ENCODE measurements at places on chromosomes 13 and 19.

DNA sequence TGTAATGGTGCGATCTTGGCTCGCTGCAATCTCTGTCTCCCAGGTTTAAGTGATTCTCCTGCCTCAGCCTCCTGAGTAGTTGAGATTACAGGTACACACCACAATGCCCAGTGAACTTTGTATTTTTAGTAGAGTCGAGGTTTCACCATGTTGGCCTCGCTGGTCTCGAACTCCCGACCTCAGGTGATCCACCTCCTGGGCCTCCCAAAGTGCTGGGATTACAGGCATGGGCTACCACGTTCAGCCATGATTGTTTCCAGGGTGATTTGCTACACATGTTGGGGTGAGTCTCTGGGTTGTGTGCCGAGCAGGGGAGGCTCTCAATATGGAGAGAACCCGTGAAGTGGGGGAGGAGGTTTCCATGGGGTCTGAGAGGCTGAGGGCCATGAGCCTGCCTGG lies 24.8 kb upstream of the CEACAM21 start:
- DNase-seq: no peak

GRCh38 chr13:99159331-99160061 lies 41.2 kb upstream of the UBAC2 start:
- DNase-seq: peak; percentile 13

GRCh38 chr13:22073718-22074117 lies 402.8 kb downstream of the FGF9 start:
- DNase-seq: no peak

DNA sequence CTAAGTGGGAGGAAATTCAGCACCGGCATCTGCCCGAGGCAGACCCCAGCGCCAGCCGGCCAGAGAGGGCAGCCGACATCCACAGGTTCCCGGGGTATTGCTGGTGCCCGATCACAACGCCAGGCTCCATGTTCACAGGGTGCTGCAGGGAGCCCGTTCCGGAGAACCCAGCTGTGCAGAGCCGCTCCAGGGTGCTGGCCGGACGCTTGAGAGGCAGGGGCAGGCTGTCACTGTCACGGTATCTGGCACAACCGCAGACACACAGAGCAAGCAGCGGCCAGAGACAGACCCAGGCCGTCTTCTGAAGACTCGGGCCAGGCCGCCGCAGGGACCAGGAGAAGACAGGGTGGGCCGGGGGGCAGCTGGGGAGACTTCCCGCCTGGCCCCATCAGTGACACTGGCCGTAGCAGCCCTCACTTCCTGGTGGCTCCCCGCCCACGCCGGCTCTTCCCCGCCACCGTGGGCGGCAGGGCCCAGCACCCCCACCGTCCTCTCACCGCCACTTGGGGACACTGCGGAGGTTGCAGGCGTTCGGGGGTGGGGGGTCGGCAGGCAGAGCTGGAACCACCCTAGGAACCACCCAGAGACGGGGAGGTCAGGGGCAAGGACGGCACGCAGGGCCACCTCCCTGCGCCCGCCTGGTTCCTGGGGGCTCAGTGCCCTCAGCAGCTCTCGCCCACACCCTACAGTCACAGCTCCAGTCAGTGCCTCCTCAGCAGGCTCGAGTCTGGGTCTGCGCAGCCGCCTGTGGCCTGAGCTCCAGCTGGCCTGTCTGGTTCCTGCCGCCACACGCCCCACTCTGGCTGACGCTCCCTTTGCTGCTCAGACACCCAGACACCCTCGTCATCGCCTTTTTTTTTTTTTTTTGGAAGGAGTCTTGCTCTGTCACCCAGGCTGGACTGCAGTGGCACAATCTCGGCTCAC lies 3.8 kb downstream of the RNF126 start:
- DNase-seq: no peak

DNA sequence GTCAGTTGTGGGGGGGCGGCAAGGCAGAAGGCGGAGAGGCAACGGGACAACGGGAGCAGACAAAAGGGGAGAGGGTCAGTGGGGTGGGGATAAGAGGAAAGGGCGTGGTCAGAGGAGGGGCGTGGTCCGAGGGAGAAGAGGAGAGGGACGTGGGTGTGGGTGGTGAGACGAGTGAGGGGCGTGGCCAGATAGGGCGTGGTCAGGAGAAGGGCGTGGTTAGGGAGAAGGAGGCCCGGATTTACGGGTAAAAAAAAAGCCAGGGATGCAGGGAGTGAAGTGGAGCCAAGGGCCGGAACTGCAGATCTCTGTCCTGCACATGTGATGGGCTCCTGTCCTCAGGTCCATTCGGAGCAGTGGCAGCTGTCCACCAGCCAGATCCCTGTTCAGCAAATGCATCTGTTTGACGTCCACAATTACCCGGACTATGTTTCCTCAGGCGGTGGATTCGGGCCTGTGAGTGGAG lies 21.5 kb downstream of the CPT1C start:
- peak; percentile 45 for DNase-seq

DNA sequence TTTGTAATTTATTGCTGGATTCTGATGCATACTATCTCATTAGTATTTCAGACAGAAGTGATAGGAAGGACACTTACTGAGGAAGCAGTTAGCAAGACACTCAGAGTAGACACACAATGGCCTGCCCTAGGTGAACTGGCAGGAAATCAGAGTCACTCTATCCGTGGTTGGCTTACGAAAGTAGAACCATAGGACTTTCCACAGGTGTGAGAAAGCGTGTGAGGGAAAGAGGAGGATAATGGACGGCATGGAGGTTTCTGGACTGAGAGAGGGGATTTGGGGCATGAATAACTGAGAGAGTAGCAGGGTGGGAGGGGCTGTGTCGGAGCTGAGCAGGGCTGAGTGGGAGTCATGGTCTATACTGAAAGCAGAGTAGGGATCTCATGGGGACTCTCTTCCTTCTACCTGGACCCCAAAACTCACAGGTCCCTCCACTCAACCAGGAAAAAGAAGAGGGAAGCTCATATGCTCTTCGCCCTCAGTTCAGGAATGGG lies 18.7 kb upstream of the EID2 start:
- no peak for DNase-seq

GRCh38 chr19:17489392-17490030 lies 19.2 kb downstream of the SLC27A1 start:
- DNase-seq: no peak

- peak; percentile 15 for DNase-seq
Observed at GRCh38 chr19:7888145-7888825, at the start of gene LRRC8E. Gene LRRC8E (plus strand): TSS chr19:7888510. CDS start chr19:7895604, 7,094 bp downstream.

DNA sequence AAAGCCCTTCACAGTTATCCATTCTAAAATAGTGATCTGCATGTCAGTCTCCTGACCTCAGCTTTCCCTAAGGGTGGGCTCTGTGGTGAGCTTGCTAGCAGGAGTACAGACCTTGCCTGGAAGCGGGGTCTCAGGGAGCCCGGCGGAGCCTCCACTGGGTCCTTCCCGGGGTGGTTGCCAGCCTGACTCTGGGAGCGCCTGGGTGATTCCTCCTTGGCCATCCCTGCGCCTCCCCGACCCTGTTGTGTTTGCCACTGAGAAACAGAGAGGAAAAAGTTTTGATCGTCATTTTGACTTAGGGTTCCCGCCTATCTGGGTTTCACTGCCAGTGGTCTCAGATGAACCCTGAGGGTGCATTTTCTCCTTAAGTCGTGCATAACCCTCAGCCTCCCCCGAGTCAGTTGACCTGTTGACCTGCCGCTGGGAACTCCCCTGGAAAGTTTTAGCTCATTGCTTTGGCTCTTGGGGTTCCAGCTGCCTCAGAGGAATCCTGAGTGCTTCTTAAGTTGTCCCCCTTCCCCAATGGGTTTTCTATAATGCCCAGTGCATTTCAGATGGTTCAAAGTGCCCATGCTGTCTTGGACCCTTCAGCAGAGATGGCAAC lies 117.8 kb downstream of the RAB20 start:
- DNase-seq: no peak

GRCh38 chr13:67137044-67137735 lies 92.9 kb downstream of the PCDH9 start:
- DNase-seq: peak; percentile 33

DNA sequence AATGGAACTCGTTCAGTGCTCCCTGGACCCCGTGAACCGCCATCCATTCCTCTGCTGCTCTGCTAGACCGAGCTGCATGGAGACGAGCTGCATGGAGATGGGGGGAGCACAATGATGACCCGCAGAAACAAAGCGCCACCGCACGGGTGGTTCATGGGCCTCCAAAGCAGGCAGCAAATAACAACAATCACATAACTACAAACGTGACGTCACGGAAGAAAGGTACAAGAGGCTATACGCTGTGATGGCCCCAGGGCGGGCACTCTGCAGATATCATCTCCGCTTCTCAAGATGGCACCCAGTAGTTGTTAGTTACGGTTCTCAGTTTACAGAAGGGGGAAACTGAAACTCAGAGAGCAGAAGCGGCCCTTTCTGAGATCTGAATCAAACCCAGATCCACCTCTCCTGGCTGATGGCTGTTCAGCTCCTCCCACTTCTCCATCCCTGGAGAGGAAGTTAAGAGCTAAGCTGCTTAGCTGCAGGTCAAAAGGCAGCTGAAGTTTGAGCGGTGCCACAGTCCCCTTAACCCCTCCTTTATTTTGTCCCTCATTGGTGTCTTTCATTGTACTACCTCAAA lies 1.7 kb downstream of the ATP13A1 start:
- DNase-seq: peak; percentile 56
